IPS DF 19.7 (cell line): ENCODE measurements at places on chromosomes 5 and 9.

DNA sequence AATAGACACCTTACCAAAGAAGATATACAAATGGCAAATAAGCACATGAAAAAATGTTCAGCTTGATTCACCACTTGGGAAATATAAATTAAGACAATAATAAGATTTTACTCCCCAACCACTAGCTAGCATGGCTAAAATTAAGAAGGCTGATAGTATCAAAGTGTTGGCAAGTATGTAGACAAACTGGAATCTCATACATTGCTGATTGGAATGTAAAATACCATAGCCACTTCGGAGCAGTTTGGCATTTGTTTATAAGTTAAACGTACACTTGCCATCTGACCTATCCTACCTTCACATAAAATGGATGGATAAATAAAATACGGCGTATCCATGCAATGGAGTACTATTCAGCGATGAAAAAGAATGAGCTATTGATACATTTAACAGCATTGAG lies 129.2 kb downstream of the ZNF462 start:
- DNase-seq, result no peak

- no peak for DNase-seq
Observed at GRCh38 chr5:69293882-69294281, 38.7 kb downstream of the CCDC125 start.

GRCh38 chr5:39023121-39023520 lies 51.1 kb downstream of the RICTOR start:
- DNase-seq, result no peak

- no peak for DNase-seq
Observed at GRCh38 chr5:168604436-168604835, 25.3 kb upstream of the PANK3 start.

DNA sequence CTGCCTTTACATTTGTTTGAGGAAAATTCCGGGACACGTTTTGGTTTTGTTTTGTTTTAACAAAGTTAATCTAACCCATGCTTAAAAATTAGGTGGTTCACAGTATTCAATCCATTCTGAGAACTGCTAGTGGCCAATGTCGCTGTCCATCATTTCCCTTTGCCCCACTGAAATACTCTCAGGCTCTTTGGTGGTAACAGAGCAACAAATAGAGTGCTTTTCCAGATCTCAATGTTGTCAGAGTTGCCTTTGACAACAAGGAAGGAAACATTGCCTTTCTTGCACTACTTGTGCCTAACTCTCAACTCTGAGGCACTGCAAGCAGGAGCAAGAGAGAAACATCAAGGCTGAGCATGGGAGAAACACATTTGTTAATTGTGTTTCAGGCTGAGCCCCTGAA lies 154.0 kb downstream of the MCTP1 start:
- no peak for DNase-seq
